Stimulated activated naive CD4-positive, alpha-beta T cell treated with Interleukin-2 at 50 U/mL for 16 hours (primary cell): ENCODE measurements at places on chromosomes 6 and 20.
A peak's percentile ranks its signal among the peaks of the same experiment; 100 is the strongest.

- no peak for DNase-seq
Observed at GRCh38 chr6:131979515-131980337, 28.6 kb upstream of the CCN2 start.

DNA sequence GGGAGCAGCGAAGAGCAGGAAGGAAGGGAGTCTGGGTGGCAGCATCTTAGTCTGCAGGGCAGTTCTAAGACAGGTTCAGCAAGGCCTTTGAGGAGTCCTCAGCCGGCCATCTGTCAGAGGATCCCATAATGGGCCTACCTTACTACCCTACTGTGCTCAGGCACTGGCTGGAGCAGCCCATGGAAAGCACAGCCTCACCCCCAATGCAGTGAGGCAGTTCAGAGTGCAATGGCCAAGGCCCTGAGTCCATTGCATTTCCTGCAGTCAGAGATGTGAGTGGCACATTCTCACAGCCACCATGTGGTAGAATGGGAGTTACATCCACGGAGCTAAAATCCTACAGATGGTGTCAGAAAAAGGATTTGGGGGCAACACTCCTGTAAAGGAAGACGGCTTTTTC lies 19.4 kb upstream of the OVOL2 start:
- DNase-seq, result no peak

- DNase-seq, result no peak
Observed at GRCh38 chr6:112912416-112913101, 565.4 kb downstream of the RFPL4B start.

DNA sequence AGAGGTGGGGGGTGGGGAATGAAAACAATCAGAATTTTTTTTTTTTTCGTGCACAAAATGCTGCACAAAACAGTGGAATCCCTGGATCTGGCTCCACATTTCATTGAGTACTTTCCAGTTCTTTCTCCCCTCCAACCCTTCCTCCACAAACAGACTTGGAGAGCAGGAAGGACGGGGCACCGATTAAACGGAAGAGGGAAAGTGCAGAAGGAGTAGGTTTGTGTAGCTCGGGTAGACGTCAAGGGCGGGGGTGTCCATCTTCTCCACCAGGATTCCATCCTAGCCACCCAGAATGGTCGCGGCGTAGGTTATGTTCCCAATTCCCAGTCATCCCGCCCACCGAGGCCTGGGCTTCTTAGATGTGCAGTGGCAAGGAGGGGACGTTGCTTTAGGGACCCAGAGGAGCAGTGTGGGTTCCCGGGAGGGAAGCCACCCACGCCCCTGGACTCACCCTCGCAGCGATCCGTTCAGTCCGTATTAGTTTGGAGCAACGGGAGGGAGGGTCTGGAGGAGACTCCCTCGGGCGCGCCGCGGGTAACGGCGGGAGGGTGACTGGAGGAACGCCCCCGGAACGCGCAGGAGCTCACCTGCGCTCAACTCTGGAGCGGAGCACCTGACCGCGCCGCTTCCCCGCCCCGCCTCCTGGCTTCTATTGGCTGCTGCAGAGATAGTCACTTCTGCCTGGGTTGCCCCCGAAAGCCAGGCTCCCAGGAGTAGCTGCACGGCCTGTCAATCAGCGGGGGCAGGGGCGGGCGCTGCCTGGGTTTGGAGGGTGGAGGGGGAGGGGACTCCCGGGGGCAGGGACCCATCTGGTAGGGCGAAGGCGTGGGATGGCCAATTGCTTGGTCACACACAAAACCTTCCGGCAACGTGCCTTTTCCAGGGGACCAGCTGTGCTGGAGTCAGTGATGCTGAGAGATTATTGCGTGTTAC lies at the start of gene ENPP5:
Gene ENPP5 (minus strand): TSS at position 624 of the 933 bp plus-strand sequence. CDS start 2,718 bp downstream, outside the sequence.
- DNase-seq, result peak; percentile 58

DNA sequence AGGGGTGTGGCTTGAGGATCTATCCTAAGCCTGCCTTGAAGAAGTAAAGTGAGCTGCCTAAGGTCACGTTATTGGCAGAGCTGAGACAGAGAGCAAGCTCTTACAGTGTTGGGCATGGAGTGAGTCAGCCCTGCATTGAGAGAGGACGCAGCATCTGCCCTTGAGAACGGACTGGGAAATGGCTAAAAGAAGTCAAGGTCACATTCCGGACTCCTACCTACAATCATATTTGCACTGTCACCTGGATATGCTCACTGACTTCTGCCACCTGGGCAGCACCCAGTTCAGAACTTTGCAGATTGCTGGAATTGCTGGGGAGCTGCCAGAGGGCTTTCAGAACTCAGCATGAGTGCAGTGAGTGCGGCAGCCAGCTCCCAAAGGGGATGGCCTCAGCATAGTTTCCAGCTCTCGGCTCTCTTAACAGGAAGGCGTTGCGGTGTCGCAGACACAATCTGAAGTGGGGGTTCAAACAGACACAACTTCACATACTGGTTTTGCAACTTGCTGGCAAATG lies 199.3 kb upstream of the SGK1 start:
- DNase-seq, result no peak

DNA sequence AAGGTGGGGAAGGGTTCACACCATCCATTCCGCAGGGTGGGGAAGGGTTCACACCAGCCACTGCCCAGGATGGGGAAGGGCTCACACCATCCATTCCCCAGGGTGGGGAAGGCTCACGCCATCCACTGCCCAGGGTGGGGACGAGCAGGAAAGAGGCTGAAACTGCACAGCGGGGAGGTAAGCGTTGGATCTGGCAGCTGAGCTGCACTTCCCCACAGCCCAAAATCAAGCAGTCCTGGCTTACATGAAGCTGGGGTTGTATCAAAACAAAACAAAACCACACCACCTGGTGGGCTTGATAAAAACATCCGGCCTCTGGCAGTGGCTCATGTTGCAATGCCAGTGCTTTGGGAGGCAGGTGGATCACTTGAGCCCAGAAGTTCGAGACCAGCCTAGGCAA lies 268.5 kb downstream of the TAF4 start:
- DNase-seq, result no peak

GRCh38 chr6:137804637-137805036 lies 62.4 kb upstream of the TNFAIP3 start:
- no peak for DNase-seq

GRCh38 chr20:49724408-49725223 lies 10.9 kb upstream of the B4GALT5 start:
- no peak for DNase-seq

DNA sequence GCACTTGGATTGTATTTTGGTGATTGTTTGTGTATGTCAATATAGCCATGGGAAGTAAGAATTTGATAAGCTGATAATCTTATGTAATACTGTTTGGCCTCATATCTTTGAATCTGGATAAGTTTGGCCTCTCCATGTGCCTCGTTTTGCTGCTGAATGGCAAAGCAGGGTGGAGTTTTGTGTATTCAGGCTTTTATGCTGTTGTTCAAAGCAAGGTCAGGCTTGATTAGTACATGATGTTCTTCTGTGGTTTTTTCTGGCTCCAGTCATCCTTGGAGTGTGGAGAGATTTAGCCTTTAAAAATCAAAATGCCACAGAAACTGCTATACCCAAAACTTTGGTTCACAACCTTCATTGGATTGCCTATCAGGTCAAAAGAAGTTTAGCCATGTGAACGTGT lies 728.9 kb upstream of the GJE1 start:
- no peak for DNase-seq

- no peak for DNase-seq
Observed at GRCh38 chr6:157261606-157262005, 61.7 kb downstream of the TMEM242 start.

DNA sequence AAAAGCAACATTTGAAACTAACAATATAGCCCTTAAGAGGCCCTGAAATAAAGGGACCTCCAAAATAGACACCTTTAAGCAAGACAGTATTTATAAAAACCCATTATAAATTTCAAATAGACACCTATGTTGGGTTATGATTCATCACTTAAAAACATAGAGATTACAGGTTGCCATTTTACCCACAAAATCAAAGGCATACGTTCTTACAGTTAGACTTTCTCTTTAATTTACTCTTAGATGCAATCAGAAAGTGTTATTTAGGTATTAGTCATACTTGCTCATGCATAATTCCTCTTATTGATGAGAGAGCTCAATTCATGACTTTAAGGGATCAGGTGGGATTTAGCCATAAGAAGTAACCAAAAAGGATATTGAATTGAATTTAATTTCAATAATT lies 51.5 kb upstream of the TMEM200A start:
- DNase-seq, result no peak

GRCh38 chr6:106308985-106309384 lies 16.6 kb downstream of the ATG5 start:
- DNase-seq, result no peak

- no peak for DNase-seq
Observed at GRCh38 chr6:32752580-32752979, 10.8 kb downstream of the HLA-DQB2 start.

- no peak for DNase-seq
Observed at GRCh38 chr6:157493576-157493975, 112.6 kb downstream of the ZDHHC14 start.

GRCh38 chr6:107192830-107193229 lies 77.5 kb upstream of the BEND3 start:
- DNase-seq, result no peak

DNA sequence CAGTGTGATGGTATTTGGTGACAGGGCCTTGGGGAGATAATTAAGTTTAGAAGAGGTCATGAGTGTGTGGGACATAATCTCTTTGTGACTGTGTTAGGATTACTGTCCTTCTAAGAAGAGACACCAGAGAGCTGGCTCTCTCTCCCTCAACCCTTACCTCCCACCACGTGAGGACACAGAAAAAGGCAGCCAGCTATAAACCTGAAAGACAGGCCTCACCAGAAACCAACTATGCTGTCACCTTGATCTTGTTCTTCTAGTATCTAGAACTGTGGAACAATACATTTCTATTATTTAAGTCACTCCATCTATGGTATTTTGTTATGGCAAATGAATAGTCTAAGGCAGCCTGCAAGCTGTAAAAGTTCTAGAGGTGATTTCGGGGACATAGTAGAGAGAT lies 203.7 kb downstream of the OTOR start:
- no peak for DNase-seq

DNA sequence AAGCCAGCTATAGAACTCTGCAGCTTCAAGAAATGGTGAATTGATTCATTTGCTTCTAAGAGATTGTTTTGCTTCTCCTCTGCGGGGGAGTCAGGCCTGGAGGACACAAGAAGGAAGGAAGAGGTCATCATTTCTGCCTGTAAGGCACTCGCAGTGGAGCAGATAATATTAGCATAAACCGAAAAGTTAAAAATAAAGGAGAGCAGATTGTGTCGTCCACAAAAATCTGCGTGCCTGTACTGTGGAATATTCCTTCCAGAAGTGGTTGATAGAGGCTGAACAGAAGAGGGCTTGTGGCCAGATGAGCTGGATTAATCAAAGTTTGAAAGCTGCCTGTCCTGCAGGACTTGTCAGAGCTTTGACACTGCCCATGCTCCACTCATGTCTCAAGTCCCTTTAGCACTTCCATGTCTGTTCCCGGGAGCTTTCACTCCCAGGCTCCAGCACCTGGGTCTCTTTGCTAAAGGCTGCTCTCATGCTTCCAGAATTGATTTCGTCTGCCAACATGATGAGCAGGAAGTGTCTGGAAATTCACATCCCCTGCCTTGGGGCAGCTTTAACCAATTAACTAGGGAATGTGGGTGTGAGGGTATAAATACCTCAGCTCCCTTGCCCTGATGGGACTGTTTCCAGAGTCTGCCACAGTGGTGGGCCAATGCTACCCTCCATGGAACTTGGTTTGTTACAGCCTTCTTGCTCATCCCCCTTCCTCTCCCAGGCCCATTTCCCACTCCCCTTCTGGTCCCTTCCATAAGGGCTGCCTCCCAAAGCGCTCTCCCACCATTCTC lies 65.1 kb upstream of the STX16 start:
- DNase-seq, result no peak

- DNase-seq, result no peak
Observed at GRCh38 chr6:110617057-110617456, 140.6 kb upstream of the SLC22A16 start.

DNA sequence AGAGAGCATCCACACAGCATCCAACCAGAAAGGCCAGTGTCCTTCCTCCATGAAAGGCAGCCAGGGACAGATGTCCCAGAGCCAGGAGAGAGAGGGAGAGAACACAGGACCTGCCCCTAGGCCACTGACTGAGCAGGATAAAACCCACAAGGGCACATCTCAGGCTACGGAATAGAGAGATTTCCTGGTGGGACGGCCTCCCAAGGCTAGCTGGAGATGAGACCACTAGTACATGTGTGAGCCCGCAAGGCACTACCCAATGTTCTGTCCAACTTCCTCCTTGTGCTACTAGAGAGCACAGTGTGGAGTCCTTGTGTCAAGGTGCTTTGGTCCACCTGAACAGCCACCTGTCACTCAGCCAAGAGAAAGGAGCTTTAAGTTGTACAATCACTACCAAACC lies 44.2 kb downstream of the PLCG1 start:
- no peak for DNase-seq

GRCh38 chr20:11056414-11056813 lies 382.6 kb upstream of the JAG1 start:
- DNase-seq, result no peak

DNA sequence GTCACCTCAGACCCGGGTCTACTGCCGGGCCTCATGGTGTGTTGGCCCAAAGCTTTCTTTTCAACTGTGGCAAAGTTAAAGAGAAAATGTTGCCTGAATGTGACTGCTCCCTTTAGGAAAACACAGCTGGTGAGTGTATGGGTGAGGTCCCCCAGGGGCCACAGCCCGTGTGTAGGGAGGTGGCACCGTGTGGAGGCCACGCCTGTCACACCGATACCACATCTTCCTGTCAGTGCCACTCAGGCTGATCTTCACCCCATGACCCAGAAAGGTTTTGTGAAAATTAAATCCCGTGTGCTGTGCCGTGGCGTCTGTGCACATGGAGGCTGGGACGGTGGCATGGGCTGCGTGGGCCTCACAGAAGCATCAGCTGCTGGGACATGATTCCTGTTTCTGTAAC lies 10.7 kb upstream of the ADRM1 start:
- no peak for DNase-seq

DNA sequence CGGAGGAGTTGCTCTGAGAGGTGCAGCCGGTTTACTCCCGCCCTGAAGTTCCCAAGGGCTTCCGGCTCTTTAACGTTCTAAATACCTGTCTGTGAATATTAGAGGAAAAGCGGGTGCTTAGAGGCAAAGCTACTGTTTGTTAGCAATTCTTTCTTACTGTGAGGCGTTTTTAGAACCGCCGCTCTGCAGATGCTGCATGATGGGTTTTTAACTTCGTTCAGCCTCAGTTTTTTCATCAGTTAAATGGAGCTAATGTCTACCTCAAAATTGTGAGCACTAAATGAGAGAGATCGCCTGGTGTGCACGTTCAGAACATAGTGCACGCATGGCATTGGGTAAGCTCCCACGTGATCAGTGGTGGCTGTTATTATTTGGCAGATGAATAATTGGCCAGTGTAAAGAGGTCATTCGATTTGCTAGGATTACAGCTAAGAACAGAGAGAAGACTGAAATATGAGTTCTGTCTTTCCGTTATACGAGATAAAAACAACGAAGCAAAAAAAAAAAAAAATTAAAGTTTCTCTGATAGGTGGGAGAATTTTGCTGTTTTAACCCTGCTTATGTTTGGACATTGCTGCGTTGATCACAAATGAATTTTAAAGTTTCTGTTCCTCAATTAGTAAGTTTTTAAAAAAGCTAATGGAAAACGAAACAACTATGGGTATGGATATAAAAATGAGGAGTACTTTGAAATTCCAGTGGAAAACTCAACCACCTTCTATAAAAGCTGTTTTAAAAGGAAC lies 660 bp upstream of the TFB1M start:
- peak; percentile 63 for DNase-seq
